Fibroblast of skin of back (primary cell): ENCODE measurements at places on chromosomes 3 and 15.
A peak's percentile ranks its signal among the peaks of the same experiment; 100 is the strongest.

DNA sequence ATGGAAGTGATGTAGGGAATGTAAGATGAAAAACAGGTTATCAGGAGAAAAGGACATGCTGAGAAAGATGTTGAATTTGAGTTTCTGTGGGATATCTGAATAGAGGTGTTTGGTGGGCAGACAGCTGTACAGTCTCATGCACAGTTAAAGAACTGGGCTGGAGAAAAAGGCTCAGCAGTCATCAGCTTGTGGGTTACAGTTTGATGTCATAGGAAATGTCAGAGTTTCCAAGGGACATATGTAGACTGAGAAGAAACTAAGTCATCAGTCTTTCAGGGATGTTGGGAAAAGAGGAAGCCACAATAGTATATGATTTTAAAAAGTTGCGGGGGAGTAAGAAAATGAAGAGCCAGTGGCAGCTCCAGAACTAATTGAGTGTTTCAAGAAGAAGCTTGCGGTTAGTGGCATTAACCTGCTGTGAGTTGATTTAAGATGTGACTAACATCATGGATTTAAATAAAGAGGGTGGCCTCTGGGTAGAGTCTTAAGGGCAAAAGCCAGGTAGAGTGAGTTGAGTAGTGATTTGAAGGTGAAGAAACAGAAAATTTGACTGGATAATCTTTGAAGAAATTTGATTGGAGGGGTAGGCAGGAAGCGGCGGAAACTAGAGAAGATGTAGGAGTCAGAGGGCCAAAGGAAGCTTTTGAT is 24.6 kb downstream of the GORASP1 start:
- DNase-seq: no peak

DNA sequence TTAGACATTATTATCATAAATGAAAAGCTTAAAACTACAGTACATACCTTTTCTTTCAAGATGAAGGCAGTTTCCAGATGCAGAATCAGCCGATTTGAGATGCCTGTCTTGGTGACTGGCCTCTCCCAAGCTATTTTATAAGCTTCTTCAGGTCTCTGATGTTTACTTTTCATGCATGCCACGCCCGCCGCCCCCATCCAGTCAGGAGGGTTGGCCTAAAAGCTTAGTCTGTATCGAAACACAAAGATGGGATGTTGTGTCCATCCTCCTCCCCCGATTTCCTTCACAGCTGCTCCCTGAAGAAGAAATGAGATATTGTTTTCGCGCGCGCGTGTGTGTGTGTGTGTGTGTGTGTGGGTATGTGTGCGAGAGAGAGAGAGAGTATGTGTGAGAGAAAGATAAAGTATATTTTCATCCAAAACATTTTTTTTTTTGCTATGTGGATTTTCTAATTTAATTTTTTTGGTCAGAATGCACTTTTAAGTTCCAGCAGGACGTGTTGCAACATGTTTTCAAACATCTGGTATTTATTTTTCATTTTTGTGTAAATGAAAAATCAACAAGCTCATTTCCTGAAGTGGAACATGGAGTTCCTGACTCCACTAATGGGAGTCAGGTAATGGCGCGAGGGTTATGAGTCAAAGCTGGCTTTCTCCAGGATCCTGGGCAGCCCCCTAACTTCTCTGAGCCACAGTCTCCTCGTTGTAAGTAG is at the start of gene APOD:
TSS of gene APOD (minus strand) at position 110 of the 712 bp plus-strand sequence. CDS start 4,479 bp downstream, outside the sequence.
- peak; percentile 9 for DNase-seq

DNA sequence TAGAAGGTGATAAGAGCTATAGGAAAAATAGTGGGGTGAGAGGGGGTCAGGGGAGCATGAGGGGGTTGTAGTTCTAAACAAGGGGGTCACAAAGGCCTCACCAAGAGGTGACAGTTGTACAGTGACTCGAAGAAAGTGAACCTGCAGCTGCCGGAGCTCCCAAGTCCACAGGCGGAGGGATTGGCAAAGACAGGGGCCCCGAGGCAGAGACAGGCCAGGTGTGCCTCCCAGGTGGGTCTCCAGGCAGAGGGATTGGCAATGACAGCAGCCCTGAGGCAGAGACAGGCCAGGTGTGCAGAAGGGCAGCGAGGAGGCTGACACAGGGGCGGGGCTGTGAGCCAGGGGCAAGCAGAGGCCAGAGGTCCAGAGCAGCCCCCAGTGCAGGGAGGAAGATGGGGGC is 63.7 kb downstream of the DNAJB8 start:
- DNase-seq: no peak

- no peak for DNase-seq
These were observed 47.3 kb downstream of the BDH1 start for GRCh38 chr3:197508461-197508860.

- DNase-seq: no peak
These were observed 662 bp upstream of the GLCE start for GRCh38 chr15:69159805-69160140.

DNA sequence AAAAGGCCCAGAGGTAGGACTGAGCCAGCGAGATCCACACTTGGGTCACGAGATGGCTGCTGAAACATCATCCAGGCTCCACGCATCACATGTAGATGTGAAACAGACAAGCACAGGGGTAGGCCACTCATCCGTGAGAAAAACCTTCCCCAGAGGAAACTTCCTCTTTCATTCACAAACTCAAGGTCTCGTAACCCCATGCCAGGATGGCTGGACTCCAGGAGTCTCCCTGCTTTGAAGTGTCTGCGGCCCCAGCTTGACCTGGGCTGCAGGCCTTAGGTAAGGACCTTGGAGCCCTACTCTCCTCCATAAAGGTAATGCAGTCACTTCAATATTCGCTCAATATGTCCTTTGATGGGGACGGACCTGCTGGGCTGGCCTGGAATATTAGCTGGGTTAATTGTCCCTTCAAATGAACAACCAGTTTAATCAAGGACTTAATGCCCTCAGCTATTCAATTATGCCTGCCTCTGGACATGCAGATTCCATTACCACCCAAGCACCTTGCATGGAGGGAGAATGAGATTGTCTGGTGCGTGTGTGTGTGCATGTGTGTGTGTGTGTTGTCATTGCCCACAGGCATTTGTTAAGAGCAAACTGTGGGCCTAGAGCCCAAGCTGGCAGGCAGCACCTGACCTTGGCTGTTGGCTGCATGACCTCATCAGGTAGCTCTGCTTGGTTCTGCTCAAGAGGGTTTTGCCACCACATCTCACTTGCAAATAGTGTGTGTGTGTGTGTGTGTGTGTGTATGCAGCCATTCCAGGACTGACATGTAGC is 186.9 kb upstream of the TLE3 start:
- DNase-seq: no peak

DNA sequence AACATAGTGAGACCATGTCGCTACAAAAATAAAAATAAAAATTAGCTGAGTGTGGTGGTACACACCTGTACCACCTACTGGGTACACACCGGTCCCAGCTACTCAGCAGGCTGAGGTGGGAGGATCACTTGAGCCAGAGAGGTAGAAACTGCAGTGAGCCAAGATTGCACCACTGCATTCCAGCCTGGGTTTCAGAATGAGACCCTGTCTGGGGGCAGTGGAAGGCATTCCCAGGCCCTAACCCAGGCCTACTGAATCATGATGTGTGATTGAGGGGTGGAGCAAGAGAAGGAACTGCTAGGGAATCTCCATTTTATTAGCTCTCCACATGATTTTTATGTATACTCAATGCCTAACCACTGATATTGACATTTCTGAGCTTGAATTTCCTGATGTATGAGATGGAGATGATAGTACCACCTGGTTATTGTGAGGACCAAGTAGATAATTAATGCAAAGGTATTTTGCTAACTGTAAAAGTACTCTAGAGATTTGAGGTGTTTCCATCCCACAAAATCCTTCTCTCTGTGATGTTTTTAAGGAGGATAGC is 169.5 kb upstream of the UMPS start:
- DNase-seq: no peak

GRCh38 chr15:67067930-67068551 is 2.6 kb downstream of the SMAD3 start:
- no peak for DNase-seq

- DNase-seq: peak; percentile 67
These were observed 183.9 kb downstream of the TPRG1 start for GRCh38 chr3:189355481-189356201.

DNA sequence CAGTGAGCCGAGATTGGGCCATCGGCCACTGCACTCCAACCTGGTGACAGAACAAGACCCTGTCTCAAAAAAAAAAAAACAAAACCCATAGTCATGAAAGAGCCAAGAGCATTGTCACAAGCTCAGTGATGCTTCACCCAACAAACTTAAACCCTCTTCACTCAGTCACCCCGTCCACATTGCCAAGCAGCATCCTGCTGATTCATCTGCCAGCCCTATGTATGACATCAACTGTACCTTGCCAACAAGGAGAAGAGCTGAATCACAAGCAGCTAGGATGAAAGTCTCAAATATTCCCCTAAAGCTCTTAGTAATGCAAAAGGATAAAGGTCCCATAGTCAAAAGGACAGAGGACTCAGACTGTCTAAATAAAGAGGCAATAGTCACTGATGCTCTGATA is 90.0 kb downstream of the ANO10 start:
- DNase-seq: peak; percentile 48

- DNase-seq: no peak
These were observed 105.8 kb downstream of the FNDC3B start for GRCh38 chr3:172145031-172145686.

GRCh38 chr15:77019521-77020331 is 24.8 kb downstream of the PSTPIP1 start:
- DNase-seq: peak; percentile 40

DNA sequence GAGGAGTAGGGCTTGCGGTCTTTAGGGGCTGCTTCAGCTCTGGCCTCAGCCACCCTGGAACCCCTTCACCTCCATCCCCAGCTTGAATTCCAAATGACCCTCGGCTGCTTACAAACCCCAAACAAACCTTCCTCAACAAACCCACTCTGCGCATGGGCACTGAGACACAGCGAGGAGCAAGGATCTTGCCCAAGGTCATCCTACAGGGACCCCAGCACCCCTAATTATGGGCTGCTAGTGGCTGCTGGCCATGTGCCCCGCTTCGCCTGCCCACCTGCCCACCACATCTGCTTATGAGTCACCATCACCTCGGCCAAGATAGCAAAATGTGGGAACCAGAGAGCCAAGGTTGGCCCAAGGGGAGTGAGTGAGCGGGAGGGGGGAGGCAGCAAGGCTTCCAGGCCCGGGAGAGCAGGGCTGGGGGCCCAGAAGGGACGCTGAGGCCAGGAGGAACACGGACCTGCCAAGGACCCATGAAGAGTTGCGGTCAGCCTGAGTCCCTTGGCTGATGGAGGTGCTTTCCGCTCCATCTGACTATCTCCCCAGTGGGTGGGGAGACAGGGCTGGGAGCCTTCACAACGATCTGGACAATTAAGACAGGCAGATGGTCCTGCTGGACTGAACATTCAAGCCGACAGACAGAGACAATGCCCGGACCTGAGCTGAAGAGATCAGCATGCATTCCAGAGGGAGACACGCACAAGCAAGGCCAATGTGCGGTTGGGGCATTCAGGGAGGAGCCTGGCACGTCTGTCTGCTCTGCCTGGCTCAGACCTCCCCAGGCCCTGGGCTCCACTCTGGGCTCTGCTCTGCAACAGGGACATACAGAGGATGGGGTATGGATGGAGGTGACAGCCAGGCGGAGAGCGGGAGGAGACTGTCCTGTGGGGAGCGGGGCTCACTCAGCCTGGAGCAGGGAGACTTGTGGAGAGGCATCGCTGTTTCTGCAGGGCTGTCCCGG is 10.8 kb upstream of the GRIP2 start:
- DNase-seq: no peak

DNA sequence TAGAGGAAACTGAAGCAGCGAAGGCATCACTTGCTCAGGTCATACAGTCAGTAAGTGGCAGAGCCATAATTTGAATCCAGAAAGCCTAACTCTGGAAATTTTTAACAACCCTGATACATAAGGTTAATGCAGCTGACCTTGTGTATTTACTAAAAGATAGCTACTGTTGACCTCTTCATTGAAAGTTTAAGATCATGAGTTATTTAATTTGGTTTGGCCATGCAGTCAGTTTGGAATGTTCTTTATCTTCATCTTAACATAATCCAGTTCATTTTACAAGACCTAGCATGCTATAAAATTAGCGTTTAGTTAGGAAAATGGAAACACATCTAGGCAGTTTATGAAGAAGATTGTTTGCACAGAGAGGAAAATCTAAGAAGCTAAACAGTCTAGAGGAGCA is 240.9 kb downstream of the RBMS3 start:
- no peak for DNase-seq

DNA sequence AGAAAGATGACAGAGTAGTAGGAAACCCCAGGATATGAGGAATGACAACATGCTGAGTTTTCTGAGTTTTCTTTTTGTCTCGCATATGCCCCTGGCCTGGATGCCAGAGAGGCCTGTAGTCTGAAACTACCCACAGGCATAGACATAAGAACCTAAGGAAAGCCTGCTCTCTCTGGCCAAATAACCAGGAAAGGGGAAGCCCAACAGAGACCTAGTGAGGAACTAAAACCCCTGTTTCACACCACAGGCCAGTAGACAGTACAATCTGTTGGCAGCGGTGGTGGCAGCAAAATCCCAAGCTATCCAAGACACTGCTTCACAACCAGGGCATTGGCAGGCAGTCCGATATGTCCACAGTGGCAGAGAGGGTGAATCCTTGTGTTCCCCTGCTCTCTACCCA is 55.0 kb upstream of the DCP1A start:
- DNase-seq: no peak

GRCh38 chr3:24521420-24522145 is 26.9 kb upstream of the THRB start:
- peak; percentile 43 for DNase-seq

DNA sequence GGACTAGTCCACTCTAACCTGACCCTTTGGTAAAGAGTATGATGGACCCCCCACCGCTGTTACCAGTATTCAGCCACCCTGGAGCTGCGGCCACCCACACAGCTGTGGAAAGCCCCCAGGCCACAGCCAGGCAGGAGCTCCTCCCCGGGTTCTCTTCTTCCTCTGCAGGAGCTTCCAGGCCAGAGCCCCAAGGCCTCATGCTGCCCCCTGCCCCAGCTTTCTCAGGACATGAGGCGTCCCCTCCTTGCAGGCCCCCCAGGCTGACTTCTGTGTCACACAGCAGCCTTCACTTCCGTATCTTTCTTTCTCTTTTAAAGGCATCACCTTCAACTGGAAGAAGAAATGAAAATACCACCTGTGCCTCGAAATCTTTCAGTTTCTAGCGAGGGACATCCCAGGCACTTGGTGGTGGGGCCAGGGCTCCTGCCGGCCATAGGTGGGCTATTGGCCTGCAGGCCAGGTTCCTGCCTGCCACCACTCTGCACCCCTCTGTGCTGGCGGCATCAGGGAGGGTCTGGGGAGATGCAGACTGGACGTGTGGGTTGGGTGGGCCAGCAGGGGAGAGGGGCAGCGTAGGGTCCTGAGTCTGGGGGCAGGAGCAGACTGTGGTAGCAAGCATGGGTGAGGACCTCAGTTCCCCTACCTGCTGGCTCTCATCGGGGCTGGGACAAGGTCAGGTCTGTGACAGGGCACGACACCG is 19.9 kb downstream of the KLF13 start:
- no peak for DNase-seq

DNA sequence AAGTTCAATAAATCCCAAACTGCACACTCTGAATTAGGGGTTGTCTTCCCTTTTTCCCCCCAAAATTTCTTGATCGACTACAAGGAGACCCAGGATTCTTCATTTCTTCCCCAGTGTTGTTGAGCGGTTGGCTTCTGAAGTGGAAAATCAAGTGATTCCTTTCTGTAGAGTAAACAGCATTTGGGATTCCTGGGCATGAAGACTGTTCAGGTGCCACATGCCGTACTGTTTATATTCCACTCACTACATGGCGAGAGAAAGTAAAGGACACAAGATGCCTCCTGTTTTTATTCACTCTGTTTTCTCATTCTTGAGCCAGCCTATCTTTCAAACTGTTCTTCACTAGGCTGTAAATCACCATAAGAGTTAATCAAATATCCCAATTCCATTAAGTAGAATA is 12.6 kb downstream of the FSTL1 start:
- no peak for DNase-seq
